ENCODE measurements at places on chromosomes 12 and 14. TPM values are rescaled to one million over a fixed set of nuclear protein-coding genes. Genes with fewer than 3 reads are reported as not detected.

- DNase-seq: no peak
These were observed 9.1 kb downstream of the OR6S1 start for GRCh38 chr14:20632448-20632830.

DNA sequence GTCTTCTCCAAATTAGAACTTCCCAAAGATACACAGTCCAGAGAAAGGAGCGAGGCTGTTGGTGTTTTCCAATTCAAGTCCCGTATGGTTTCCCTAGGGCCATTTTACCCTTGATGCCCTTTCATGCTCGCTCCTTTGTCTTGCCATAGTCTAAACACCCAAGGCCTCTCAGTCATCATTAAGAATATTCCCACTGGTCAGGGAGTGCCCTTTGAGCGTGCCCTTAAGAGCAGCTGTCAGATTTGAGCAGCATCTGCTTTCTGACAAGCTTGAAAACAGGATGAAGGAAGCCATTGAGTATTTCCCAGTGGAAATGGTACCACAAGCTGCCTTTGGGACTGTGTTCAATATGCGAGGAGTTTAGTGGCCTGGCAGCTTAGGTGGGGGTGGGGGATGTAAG is 10.4 kb upstream of the GALNT16 start:
- no peak for DNase-seq

- DNase-seq: no peak
These were observed 61.7 kb upstream of the DLK1 start for GRCh38 chr14:100664841-100665510.

GRCh38 chr12:15293731-15294130 is 28.6 kb upstream of the PTPRO start:
- no peak for DNase-seq

The FERMT2 gene
- 58.1 TPM for total RNA-seq

GRCh38 chr14:100790502-100791347 is 35.2 kb upstream of the MEG3 start:
- DNase-seq: no peak

The KLRB1 gene
- 3.0 TPM for total RNA-seq

- DNase-seq: no peak
These were observed 46.0 kb downstream of the SH2B3 start for GRCh38 chr12:111451649-111452129.

DNA sequence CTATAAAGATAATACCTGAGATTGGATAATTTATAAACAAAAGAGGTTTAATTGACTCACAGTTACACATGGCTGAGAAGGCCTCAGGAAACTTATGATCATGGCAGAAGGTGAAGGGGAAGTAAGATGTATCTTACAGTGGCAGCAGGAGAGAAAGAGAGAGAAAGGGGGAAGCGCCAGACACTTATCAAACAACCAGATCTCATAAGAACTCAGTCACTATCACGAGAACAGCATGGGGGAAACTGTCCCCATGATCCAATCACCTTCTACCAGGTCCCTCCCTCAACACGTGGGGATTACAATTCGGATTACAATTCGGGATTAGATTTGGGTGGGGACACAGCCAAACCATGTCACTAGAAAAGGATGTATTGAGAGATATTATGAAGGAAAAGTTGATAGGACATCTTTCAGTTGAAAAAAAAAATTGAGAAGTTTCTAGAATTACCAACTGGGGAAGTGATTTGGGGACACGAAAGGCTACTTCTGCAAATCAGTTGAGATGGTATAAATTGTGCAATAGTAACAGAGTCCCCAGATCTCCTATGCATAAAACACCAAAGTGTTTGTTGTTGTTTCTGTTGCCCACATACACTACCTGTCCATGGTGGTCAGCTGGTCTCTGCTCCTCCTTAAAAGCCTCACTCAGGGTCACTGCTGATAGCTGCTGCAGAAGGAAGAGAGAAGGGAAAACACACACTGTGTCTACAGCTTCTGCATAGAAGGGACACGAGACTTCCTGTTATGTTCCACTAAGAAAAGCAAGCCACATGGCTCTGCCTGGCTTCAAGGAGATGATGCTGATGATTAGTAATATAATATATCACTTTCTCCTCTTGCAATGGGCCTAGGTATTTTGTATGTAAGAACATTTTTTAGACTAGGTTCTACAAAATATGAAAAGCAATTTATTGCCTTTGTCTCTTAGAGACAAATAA is 465.5 kb downstream of the PDZRN4 start:
- no peak for DNase-seq

The SLC24A4 gene
- 2.1 TPM for total RNA-seq

GRCh38 chr12:93378998-93379325 is 1.2 kb downstream of the NUDT4 start:
- no peak for DNase-seq

DNA sequence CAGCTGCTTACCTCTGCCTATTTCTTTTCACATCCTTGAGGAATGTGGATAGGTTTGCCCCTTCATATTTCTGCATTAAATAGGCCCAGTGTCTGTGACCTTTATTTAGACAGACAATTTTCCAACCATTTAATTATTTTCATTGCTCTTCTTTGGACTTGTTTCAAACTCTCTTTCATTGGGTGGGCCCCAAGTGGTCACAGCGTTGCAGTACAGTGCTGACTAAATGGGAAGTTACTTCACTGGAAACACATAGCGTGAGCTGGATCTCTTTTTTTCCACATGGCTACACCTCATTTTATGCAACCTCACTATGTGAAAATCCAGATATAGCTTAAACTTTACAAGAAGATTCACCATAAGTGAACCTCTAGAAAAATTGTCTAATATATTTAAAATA is 438.9 kb downstream of the ADAMTS20 start:
- DNase-seq: no peak

The EMC9 gene
- total RNA-seq: 13.2 TPM

- DNase-seq: no peak
These were observed 69.9 kb downstream of the PPM1H start for GRCh38 chr12:62865065-62865464.

- no peak for DNase-seq
These were observed 335 bp downstream of the GCN1 start for GRCh38 chr12:120194226-120194533.

DNA sequence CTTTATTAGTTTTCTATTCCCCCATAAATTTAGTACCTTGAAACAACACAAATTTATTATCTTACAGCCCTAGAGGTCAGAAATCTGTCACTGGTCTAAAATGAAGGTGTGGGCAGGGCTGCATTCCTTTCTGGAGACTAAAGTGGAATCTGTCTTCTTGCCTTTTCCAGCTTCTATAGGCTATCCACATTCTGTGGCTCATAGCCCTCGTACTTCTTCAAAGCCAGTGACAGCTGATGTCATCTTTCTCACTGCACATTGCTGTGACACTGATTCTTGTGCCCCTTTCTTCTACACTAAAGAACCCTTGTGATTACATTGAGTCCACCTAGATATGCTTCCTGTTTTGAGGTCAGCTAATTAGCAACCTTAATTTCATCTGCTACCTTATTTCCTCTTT is 23.2 kb upstream of the DCN start:
- no peak for DNase-seq

DNA sequence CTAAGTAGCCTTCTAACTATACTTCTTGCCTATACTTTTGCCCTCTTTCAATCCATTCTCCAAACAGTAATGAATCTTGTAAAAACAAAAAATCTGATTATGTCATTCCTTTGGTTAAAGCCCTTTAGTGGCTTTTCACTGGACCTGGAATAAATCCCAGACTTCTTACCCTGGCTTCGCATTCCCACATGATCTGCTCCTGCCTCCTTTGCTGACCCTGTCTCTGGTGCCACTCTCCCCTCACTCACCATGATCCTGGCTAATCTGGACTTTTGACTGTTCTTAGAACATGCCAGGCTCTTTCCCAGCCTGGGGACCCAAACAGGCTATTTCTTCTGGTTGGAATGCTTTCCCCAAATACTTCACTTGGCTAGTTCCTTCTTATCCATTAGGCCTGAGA is 7.9 kb downstream of the MIA2 start:
- DNase-seq: no peak

The OTX2 gene
- not detected for total RNA-seq

The NRDE2 gene
- total RNA-seq: 20.2 TPM

GRCh38 chr12:47034661-47035060 is 44.8 kb upstream of the PCED1B start:
- DNase-seq: no peak

DNA sequence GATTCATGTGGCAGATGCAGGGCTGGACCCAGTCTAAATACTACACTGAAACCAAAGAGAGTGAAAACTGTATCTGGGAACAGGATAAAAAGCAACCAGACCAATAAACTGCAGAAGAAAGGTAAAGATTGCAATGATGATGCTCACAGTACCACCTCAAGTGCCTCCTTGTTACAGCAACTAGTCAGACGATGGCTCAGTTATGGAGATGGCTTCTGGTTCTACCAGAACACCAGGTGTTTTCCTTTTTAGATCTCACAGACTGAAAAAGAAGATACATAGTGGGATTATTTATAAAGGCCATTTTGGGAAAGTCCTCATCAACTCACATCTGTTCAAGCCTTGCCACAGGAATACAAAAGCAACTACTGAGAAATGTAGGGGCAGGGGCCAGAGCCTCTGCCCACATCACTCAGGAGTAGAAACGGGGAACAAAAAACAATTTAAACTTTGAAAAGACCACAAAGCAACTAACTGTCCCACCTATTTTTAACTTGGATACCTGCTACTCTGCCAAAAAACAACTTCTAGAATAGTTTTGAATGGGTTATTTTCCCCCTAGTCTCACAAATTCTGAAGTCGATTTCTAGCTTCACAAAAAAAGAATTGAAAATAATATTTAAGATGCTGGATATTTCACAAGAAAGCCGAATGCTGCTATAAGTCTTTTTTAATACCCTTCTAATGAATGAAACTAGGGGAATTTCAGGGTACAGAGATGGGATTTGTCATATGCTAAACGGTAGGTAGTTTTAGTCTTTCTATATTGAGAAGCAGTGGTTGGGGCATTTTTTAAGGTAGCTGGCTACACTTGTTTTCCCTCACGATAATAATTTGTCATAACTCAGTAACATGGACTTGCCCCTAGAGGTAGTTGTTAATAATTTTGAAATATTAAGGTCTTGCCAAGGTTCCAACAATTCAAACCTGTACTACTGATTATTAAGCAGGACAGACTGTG is 197.2 kb upstream of the TMPO start:
- DNase-seq: no peak

DNA sequence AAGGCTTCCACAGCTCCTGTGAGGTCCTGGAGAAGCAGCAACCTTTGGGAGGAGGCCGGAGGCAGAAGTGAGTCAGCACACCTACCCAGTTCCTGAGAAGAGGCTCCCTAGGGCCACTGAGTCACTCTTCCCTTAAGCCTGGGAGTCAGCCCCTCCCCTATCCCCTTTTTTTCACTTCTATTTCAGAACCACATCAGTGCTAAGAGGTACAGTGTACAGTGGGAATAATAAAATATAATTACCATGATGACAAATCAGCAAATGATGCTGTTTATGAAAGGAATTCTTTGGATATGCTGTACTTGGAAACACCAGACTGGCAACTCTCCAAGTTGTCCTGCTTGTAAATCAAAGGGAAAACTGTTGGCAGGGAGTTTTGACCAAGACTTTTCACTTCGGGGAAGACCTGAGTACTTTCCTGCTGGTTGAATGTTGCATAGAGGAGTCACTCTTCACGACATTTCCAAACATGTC is 7.8 kb upstream of the TBPL2 start:
- DNase-seq: no peak

DNA sequence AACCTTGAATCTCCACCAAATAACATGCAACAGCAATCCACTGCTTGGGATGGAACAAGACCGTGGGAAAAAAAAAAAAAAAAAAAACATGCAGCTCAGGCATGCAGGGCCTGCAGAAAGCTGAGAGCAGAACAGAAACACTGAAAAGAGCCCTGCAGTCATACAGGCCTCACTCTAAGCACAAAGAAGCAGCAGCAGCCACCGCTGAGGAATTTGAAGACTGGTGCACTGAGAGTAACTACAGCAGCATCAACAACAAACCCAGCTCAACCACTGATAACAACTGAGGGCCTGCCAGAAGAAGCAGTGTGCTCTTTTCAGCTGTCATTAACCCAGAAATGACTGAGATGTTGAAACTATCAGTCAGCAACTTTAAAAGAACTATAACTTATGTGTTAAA is 354.7 kb upstream of the TMTC1 start:
- DNase-seq: no peak

The IFNG gene
- total RNA-seq: 0.54 TPM

The RNASE11 gene
- total RNA-seq: not detected

GRCh38 chr14:98999901-99000300 is 272.1 kb downstream of the BCL11B start:
- no peak for DNase-seq

- no peak for DNase-seq
These were observed 53.6 kb downstream of the BRMS1L start for GRCh38 chr14:35879654-35880249.

The ZDHHC22 gene
- total RNA-seq: not detected

- no peak for DNase-seq
These were observed 53.9 kb downstream of the TMEM260 start for GRCh38 chr14:56633544-56633943.

GRCh38 chr12:127324681-127325080 is 942.3 kb upstream of the TMEM132C start:
- no peak for DNase-seq

The RAD52 gene
- 10.2 TPM for total RNA-seq

GRCh38 chr12:125329239-125330102 is 264.2 kb downstream of the AACS start:
- DNase-seq: peak; percentile 25

DNA sequence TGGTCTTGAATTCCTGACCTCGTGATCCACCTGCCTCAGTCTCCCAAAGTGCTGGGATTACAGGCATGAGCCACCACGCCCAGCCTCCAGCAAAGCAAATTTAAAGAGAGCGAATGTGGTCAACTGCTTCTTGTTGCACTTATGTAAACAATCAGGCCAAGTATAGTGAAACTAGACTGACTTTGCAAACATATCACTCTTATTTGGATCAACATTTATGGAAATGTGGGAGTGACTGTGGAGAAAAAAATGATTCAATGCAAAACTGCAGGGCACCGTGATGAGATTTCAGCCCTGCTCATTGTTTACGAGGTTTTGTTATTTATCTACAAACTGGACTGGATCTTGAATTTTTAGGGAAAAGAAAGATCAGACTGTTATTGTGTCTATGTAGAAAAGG is 28.1 kb downstream of the TMEM121 start:
- no peak for DNase-seq

GRCh38 chr12:64568298-64568697 is 42.0 kb upstream of the RASSF3 start:
- no peak for DNase-seq

The SDSL gene
- 11.9 TPM for total RNA-seq

DNA sequence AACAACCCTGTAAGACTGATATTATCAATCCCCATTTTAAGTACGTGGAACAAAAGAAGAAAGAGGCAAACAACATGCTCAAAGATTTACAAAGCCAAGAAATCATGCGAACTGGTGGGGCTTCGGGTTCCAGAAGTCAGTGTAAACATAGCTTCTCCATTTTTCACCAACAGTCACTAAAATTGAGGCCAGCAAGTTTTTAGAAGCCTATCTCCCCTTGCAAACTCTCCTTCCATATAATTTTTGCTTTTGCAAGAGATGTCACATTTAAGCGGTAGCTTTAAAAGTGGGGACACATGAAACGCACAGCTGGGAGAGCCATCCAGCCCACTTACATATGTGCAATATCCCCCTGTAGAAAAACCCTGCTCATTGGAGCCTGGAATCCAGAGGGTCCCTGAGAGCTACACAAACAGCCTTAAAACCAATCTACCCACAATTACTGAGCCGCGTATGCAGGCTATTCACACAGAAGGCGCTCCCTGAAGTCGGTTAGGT is 797 bp downstream of the SLC11A2 start:
- no peak for DNase-seq

All from upper lobe of left lung (tissue), 6 donors.